ENCODE measurements at places on chromosomes 13 and 19. TPM values are rescaled to one million over a fixed set of nuclear protein-coding genes. Genes with fewer than 3 reads are reported as not detected.

GRCh38 chr19:30328096-30328495 is 44.1 kb upstream of the ZNF536 start:
- no peak for DNase-seq

DNA sequence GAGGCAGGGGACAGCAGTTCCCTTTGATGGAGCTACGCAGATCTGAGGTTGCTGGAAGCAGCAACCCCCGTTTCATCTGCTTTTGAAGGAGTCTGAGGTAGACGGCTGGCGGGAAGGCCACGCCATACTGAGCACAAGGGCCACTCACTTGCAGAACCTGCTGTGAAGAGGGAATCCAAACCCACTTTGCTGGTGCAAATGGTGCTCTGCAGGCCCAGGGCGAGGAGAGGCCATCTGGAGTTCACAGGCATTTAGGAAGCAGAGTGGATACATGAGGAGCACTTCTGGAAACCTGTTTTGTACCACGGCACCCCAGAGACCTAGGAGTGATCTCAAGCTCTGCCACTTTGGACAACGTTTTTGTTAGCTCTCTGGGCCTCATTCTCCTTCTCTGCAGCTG is 227.8 kb downstream of the UQCRFS1 start:
- no peak for DNase-seq

GRCh38 chr13:41833201-41833600 is 127.7 kb downstream of the VWA8 start:
- no peak for DNase-seq

DNA sequence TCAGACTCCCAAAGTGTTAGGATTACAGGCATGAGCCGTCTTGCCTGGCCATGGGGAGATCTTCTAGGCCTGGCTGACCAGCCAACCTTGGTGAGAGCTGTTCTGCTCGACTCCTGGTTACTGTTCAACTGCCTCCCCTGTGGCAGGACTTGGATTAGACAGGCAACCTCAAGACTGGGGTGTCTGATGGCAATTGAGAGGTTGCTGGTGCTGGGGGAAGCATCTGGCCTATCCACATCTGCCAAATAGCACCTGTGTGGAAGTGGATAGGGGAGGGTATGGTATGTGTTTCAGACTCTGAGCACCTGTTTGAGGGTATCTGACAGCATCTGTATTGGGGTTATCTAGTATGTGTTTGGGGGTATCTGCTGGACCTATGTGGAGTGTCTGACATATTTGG is 44.7 kb downstream of the ARHGEF18 start:
- no peak for DNase-seq

DNA sequence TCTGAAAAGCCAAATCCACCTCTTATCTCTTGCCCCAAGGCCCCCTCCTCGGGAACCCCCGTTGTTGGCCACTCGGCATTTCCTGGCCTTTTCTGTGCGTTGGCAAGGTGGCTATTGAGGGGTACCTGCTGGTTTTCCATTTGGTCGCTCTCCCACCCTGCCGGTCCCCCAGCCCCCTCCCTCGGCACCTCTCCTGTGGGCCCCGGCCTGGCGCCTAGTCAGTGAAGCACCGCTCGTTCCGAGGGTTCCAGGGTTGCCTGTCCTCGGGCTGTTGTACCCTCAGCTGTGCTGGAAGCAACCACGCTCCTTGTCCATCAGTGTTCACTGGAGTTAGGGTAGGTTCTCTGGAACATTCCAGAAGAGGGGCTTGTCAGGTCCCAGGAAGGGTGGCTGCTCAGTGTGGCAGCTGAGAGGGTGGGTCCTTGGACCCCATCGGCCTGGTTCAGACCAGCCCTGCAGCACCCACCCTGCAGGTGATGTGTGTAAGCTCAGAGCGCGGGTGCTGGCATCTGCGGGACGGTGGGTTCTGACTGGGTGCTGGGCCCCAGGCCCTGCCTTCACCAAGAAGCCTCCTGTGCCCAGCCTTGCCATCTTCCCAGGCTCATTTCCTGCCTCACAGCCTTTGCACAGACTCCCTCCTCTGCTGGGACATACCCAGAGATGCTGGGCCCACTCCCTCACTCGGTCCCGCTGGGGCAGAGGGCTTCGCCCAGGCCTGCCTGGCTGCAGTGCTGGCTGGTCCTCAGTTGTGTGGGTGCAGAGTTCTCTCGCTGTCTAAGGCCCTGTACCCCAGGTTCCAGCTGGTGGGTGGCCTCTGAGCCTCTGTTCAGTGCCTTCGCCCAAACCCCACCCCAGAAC is 21.3 kb downstream of the NKPD1 start:
- no peak for DNase-seq

Gene ZNF665
- 2.2 TPM for total RNA-seq

DNA sequence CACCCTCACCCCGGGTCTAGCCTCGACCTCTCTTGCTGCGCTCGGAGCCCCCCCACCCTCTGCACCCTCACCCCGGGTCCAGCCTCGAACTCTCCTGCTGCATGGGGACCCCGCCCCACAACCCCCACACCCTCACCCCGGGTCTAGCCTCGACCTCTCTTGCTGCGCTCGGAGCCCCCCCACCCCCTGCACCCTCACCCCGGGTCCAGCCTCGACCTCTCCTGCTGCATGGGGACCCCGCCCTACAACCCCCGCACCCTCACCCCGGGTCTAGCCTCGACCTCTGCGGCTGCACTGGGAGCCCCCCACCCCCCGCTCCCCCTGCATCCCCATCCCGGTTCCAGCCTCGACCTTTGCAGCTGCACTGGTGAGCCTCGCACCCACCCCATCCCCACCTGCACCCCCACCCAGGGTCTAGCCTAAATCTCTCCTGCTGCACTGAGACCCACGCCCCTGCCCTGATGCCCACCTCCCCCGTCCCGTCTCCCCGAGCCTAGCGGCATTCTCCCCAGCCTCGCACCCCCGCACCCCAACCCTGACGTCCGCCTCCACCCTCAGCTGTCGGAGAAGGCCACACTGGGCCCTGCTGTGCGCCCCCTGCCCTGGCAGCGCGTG is 1.8 kb downstream of the CFD start:
- DNase-seq, result no peak

- no peak for DNase-seq
Measured at GRCh38 chr13:67630640-67631039, 400.5 kb upstream of the PCDH9 start.

- DNase-seq, result no peak
Measured at GRCh38 chr19:33862981-33863380, 66.3 kb downstream of the KCTD15 start.

DNA sequence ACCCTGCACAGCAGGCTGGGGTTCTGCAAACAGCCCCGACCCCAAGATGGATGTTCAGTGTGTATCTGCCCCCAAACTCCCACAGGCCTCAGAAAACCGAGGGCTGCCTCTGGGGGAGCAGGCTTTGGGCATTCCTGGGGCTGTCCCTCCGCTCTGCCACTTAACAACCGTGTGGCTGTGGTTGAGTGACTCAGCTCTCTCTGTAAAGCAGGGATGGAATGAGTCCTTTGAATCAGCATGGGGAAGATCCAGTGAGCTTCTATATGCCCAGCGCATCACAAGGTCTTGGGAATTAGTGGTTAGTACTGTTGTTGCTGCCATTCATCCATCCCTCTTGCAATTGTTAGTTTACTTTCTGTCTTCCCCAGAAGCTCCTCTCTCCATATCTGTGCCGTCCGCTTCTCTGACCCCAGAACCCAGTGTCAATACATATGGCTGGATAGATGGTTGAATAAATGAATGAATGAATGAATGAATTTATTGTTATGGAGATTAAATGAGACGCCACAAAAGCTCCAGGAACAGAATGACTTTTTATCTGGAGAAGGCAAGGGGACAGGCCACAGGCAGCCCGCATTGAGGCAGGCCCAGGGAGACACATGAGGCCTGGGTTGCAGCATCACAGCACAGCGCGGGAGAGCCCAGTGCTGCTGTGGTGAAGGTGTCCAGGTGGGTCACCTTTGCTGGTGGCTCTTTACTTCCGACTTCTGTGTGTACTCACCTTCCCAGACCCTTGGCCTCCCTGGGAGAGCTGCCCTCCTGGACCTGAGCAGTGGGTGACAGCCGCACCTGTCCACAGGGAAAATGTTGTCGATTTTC is 89.2 kb downstream of the RGCC start:
- no peak for DNase-seq

GRCh38 chr13:89920461-89920860 is 1427.0 kb upstream of the MIR17HG start:
- no peak for DNase-seq

- no peak for DNase-seq
Measured at GRCh38 chr13:112966776-112967175, 2.2 kb upstream of the MCF2L start.

DNA sequence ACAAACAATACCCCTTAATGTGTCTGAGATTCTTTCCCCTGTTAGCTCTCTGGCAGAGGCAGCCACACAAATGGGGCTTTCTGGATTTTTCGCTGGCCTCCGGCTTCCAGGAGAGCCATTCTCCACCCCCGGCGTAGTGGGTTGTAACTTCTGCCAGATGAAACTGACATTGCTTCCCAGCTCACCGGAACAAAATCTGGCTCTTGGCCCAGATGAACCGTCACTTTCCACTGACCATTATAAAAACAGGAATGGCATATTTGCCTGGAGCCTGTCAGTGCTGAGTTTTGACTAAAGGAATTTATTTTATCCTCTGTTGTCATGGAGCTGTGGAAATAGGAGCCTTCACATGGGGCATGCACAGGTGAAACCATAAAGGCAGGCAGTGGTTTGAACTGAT is 120.6 kb upstream of the GPR12 start:
- no peak for DNase-seq

DNA sequence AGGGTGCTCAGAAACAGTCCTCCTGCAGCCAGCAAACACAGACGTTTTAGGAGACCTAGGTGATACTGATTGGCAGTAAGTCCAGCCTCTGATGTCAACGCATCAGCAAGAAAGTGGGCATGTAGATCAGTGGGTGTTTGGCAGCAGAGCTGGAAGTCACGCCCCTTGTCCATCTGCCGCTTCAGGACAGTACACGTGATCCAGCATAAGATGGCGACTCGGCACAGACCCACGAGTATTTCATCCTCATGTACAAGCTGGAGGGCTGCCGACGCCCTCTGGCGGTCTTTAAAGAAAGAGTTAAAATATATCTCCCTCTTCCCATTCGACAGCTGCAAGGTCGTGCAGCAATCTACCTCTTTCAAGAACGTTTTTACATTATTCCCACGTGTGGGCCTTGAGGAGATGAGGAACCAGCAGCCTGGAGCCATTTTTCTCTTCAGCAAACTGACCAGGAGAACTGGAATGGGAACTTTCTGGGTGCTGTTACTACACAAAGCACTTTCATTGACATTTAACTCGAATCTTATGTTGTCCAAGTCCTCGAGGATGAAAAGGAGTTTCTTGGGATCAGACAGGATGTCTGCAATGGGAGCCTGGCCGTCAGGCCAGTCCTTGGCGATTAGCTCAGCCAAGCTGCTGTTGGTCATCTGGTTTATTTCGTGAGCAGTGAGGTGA is 22.3 kb downstream of the NLRP11 start:
- peak; percentile 78 for DNase-seq

DNA sequence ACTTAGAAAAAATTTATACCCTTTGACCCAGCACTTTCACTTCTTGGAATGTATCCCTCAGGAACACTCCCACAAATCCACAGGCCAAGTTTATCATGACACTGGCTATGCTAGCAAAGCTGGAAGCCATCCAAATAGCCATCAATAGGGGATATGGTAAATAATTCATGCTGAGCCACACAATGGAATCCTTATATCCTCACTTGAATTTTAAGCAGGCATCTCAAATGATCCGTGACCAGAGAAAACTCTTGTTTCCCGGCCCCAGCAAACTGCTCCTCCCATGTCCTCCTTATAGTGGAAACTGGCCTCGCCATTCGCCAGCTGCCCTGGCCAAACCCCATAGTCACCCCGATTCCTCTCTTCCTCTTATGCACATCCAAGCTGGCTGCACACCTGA is 37.6 kb downstream of the GRIK5 start:
- DNase-seq, result no peak

Gene UNC13A
- 0.13 TPM for total RNA-seq

DNA sequence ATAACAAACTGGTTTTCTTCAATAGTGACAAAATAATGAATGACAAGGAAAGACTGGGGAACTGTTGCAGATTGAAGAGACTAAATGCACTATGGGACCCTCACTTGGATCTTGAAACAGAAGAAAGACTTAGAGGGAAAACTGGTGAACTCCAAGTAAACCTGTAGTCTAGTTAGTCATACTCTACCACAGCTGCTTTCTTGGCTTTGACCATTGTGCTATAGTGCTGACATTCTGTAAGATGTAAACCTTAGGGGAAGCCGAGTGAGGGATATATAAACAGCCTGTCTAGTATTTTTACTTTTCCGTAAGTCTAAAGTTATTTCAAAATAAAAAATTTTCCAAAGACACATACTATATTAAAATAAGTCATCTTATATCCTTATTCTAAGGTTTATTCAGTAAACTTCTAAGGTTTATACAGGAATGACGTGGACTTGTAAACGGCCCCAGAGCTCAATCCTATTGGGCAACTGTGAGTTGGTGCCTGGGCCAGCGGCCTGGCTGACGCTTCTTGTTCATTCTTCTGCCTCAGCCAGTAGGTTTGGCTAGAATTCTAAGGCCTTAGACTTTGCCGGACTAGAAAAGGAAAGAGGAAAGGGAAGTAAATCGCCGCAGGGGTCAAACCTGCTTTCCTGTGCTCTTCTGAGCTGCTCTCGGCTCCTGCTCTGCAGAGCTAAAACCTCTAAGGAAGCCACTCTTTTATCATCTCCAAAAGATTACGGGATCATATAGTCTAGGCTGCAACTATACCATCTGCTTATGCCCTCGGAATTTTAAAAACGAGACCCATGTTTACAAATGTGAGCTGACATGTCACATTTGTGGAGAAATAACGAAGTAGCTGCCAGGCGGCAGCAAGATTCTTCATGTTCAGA is 33.6 kb upstream of the UBE2L5 start:
- no peak for DNase-seq

DNA sequence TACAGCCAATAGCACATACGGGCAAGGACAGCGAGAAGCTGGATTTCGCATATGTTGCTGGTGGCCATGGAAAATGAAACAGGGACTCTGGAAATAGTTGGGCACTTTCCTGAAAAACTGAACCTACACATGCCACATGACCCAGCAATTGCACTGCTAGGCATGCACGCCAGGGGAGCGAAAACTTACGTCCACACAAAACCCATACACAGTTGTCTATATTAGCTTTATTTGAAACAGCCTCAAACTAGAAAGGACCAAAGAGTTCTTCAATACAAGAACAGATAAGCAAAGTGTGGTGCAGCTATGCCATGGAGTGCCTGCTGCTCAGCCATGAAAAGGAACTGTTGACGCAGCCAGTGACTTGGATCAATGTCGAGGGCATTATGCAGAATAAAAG is 7.3 kb upstream of the SPACA7 start:
- DNase-seq, result no peak

Gene TTC9B
- total RNA-seq, result not detected

- DNase-seq, result no peak
Measured at GRCh38 chr19:7492558-7492957, 3.7 kb upstream of the PEX11G start.

Gene KIR2DL3
- total RNA-seq, result not detected

Gene ZNF528
- 2.0 TPM for total RNA-seq

DNA sequence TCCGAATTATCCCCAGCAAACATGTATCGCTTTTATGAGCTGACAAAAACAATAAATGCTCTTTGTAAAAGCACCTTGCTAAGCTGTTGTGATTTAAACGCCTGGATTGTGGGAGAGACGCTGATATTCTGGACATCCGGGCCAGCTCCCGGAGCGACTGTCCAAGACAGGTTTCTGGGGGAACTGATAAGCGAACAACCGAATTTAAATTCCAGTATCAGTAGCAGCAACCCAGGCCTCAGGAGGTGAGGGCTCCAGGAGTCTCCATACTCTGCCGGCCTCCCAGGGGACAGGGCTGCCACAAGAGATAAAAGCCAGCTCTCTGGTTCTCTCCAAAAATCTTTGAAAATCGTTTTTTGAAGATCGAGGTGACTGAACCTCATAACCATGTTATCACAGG is 50.3 kb upstream of the VSTM2B start:
- no peak for DNase-seq

- DNase-seq, result no peak
Measured at GRCh38 chr13:28031896-28032288, 43.4 kb upstream of the URAD start.

Gene C19orf53
- total RNA-seq, result 109 TPM

Measured in K562 (cell line).